ENCODE measurements at places on chromosomes 1 and 21.

- no peak for DNase-seq
Measured at GRCh38 chr1:193850745-193851144, 664.3 kb upstream of the B3GALT2 start.

DNA sequence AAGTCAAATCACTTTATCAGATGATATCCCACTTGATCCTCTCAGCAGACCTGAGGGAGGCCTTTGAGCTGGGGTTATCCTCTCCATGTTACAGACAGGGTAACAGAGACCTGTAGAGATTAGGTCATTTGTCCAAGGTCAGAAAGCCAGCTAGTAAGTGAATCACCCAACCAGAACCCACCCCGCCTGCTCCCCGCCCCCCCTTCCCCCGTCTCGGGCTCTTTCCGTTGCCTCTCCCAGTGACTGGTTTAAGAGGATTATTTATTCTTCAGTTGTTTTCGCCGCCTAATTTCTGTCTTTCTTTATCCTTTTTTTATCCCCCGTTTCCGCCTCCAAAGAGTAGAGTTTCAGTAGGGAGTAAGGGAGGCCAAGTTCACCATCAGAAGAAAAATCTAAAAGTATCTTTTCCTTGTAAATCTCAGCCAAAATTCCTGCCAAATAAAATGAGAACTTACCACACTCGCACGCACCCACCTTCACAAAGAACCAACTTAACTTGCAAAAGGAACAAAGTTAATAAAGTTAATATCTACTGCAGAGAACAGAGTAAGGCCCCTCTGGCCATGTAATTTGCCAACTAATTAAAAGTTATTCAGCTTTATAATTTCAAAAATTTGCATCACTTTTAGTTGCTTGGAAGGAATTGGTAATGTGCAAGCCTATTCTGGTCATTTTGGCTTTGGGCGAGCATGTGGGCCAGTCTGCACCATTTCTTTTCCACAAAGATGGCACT, 76.8 kb upstream of the TRABD2B start:
- no peak for DNase-seq

- DNase-seq: no peak
Measured at GRCh38 chr1:3428899-3429298, 25.6 kb upstream of the ARHGEF16 start.

DNA sequence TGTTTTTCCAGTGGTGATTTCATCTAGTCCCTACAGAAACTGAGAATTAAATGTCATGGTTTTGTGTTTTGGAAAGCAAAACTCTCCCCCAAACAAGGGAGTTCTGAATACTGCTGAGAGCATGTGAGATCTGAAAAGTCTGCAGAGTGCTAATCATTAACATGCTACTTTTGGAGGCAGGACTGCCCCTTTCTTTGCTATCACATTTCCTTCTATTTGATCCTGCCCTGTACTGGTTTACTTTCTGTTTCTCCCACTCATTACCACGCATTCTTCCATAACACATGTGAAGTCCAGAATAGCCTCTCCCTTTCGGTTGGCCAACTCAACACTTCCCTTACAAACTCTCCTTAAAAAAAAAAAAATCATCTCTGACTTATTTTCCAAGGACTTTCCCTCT, 63.6 kb downstream of the GADD45A start:
- no peak for DNase-seq

- DNase-seq: no peak
Measured at GRCh38 chr1:3687504-3687903, 35.2 kb downstream of the TP73 start.

GRCh38 chr1:206808615-206809014, 36.3 kb upstream of the IL10 start:
- peak; percentile 43 for DNase-seq

DNA sequence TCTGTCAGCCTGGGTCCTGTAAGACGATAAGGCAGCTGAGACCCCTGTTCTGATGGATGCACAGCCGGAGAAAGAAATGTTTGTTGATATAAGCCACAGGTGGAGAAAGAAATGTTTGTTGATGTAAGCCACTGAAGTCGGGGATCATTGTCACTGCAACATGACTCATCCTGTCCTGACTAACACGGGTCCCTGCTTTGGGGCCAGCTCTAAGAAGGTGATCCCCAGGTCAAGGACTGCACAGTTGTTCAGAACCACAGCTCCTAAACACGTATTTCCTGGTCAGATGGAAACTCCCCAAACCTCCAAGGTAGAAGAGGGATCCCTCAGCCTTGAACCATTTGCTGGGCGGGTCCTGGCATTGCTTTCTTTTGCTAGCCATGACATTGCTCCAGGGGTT, 86.4 kb upstream of the IGSF21 start:
- DNase-seq: no peak

- no peak for DNase-seq
Measured at GRCh38 chr1:109197158-109198042, 16.3 kb upstream of the SARS1 start.

GRCh38 chr21:20010691-20011200, 987.5 kb upstream of the NCAM2 start:
- no peak for DNase-seq

DNA sequence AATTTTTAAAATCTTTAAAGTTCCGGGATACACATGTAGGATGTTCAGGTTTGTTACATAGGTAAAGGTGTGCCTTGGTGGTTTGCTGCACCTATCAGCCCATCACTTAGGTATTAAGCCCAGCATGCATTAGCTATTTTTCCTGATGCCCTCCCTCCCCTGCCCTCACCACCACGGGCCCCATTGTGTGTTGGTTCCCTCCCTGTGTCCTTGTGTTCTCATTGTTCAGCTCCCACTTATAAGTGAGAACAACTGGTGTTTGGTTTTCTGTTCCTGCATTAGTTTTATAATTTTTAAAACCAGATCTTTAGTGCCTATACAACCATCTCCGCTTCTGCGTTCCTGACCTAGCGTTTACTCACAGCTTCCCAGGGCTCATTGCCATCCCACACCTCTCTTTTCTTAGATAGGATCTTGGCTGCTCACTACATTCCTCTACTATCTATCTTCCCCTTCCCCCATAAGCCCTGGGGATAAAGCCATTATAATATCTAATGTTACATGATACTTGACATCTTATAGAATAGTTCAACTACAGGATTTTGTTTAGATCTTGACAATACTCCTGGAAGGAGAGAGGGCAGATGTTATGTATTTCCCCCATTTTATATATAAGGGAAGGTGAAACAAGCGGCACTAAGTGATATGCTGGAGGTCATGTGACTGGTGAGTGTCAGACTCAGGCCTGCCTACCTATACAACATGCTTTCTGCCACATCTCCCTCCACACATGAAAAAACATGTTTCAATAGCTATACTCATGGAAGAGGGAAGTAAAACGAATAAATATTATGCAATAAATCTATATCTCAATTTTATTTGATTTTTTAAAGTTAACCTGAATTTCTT, 52.3 kb upstream of the DNAJC6 start:
- no peak for DNase-seq

DNA sequence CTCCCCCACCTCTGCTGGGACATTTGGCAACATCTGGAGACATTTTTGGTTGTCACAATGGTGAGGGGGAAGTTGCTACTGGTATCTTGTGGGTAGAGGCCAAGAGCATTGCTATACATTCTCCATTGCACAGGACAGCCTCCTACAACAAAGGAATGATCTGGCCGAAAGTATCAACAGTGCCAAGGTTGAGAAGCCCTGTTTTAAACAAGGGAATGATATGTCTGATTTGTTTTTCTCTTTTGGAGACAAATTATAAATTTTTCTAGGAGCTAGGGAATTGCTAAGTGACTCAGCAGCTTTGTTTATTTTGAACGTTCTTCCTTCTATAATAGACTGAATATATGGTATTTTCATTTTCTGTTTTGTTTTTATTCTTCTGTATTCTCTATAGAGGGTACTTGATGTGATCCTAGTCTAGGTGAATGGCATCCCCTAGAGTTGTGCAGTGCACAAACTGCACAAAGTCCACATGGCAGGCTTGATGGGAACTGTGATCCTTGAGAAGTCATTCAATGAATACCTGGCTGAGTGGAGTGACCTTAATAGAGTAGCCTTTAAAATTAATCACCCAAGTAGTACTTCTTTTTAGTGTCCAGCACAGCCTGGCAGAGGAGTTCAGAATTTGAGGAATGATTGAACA, 288.6 kb upstream of the USP24 start:
- no peak for DNase-seq

DNA sequence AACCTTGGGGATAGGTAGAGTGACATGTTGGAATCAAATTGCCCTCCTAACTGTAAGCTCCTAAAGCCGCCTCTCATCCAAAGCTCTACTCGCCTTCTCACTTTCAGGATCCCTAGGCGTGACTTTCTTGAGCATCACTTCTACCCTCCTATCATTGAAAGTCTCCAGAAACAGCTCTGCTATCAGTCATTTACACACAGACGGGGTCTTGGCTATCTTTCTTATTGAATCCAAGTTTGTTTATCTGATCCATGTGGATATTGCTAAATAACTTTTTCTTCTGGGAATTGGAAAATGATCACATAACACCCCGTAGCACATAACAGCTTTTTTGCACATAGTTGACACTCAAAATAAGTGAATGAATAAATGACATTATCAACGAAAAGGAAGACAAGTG, 216.4 kb upstream of the KIAA0040 start:
- DNase-seq: no peak

GRCh38 chr21:29125979-29126378, 4.5 kb upstream of the MAP3K7CL start:
- DNase-seq: no peak

DNA sequence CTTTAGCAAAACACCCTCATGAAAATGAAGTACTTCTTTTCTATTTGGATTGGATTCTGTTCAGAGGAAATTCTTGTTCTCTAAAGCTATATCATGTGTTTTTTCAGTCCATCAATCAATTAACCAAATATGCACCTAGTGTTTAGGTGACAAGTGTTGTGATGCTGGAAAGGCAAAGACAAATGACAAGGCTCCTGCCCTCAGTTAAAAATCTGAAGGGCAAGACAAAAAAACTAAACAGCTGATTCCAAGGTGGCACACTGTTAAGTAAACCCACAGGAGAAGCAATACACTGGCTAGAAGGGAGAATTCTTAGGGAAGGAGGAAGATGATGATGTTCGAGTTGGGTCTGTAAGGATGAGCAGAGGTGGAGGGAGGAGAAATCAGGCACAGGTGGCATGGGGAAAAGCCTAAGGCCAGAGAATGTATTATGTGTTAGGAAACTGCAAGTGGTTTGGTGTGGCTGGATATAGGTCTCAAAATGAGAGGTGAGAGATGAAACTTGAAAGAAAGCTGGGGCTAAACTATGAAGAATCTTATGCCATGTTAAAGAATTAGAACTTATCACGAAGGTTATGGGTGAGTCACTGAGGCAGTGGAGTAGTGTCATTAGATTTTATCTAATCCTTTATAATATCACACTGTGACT, 51.8 kb upstream of the GFI1 start:
- peak; percentile 24 for DNase-seq

DNA sequence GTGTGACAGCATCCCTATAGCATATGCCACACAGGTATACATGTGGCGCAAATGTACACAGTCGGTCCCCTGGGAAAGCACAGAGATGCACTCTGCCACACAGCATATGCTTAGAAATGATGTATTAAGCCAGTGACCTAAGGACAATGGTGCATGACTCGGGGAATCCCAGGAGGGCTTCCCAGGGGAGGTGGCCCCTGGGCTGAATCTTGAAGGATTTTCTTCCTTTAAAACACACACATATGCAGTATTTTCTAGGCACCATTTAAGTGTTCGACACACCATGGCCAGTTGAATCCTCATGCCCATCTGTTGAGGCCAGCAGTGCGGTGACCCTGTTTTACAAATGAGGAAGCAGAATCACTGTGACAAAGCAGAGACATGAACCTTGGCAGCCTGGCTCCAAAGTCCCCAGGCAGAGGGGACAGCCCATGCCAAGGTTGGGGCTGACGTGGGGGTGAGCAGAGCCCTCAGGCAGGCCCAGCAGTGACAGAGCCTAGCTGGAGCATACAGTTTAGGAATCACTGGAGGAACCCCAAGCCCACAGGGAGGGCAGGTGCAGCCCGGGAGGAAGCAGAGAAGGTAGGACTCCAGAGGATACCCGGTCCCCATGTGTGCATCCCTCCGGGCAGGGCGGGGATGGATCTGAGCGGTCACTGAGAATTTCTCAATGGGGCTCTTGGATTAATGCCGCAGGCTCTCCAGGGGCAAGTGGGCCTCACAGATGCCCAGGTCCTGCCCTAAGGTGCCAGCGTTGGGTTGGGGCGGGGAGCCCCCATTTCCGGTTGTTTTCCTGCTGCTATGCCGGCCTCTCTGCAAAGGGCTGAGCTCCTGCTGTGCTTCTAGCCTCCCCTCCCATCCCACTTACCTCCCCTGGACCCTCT, 28.4 kb downstream of the WNT3A start:
- no peak for DNase-seq

- DNase-seq: no peak
Measured at GRCh38 chr1:67414574-67414973, 15.6 kb downstream of the SERBP1 start.

DNA sequence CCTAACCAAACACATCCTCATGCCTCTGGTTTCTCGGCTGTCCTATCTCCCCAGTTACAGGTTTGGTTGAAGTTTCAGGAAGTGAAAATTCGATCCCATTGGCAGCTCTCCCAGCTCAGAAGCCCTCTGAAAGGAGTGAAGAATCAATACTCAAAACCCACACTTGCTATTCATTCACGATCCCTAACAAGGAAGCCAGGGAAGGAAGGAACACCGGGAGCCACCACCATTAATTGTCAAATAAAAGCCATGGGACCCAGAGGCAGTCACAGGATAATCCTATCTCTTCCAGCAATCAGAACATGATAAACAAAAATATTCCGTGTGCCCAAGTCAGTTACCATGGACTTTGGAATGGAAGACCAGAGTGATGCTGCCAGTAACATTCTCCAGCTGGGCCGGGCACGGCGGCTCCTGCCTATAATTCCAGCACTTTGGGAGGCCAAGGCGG, 7.0 kb downstream of the TMPRSS2 start:
- DNase-seq: no peak

GRCh38 chr1:103496014-103496635, 29.4 kb upstream of the RNPC3 start:
- no peak for DNase-seq

- no peak for DNase-seq
Measured at GRCh38 chr1:9910076-9910422, at the start of gene CTNNBIP1. CTNNBIP1 (minus strand) TSS chr1:9910269; CDS start chr1:9872064, 38,205 bp downstream.

DNA sequence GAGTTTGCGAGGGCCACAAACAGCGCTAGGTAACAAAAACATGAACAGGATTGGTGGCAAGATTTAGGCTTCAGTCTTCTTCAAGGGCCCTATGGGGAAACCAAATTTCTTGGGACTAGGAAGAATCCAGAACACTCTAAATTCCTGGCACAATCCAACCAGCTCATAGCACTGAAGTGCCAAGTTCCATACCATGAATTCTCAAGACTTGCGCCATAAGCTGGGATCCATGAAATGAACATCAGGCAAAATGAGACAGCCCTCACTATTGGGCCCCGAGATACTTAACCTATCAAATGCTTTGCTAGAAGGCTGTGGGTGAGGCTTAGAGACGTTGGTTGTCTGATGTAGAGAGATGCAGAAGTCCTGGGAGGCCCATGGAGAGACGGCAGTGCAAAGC, 322.1 kb downstream of the PAPPA2 start:
- no peak for DNase-seq
